MCF 10A (cell line): ENCODE measurements at places on chromosomes 2 and 18. TPM values are rescaled to one million over a fixed set of nuclear protein-coding genes. Genes with fewer than 3 reads are reported as not detected.

Gene LONRF2
- total RNA-seq, result not detected in 2 replicates

Gene LINC00305
- total RNA-seq, result not detected in 2 replicates

Gene PECR
- total RNA-seq, result 8.3 and 20.0 TPM in 2 replicates

Gene TTN
- under 0.01 and 0.05 TPM in 2 replicates for total RNA-seq

Gene SIX3
- total RNA-seq, result not detected in 2 replicates

Gene TMEM247
- total RNA-seq, result not detected in 2 replicates

Gene STK36
- total RNA-seq, result 20.7 and 35.1 TPM in 2 replicates

Gene ADRA2B
- total RNA-seq, result not detected in 2 replicates

Gene DSG1
- not detected in 2 replicates for total RNA-seq

Gene ACKR3
- total RNA-seq, result 0.29 and 0.61 TPM in 2 replicates

Gene CLEC4F
- not detected in 2 replicates for total RNA-seq

Gene DSG4
- total RNA-seq, result not detected in 2 replicates
